Type B pancreatic cell (in vitro differentiated cells): ENCODE measurements at places on chromosomes 5 and 9. TPM values are rescaled to one million over a fixed set of nuclear protein-coding genes. Genes with fewer than 3 reads are reported as not detected.

DNA sequence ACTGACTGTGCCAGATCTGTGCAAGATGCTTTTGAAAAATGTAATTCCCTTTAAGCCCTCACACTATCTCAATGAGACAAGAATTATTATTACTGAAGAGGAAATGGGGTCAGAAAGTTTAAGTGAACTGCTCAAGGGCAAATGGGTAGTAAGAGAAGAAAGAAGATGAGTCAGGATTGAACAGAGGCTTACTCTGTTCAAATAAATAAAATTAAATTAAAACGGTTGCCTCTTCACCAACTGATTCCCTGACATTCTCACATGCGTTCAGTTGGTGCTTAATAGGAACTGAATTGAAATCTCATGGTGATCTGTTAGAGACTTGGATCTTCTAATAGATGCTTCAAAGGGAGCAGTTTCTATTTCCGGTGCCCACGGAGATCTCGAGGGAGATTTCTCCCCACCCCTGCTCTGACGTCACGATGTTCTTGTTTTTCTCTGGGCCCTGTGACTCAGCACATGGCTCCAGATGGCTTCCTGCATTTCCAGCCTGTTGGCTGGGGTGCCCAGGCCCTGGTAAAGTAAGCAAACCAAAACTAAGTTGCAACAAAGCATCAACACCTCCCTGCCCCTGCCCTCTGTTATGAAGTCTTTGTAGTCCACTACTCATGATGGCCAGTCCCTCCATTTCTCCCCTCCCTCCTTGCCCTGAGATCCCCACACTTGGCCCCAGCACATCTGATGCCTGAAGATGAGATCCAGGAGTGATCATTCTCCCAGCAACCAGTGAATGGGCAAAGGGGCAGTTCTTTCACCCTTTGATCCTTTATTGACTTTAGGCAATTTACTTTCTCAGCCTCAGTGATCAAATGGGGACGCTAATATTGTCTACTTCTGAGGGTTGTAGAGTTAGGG is 106.1 kb upstream of the CPEB4 start:
- H3K27me3 ChIP-seq = no peaks in the 10 kb centered on the region
- H3K36me3 ChIP-seq = no peaks in the 10 kb centered on the region
- H3K27ac ChIP-seq = peak overlapping the region; percentile 78
- peak overlapping the region; percentile 10 for H3K4me3 ChIP-seq

DNA sequence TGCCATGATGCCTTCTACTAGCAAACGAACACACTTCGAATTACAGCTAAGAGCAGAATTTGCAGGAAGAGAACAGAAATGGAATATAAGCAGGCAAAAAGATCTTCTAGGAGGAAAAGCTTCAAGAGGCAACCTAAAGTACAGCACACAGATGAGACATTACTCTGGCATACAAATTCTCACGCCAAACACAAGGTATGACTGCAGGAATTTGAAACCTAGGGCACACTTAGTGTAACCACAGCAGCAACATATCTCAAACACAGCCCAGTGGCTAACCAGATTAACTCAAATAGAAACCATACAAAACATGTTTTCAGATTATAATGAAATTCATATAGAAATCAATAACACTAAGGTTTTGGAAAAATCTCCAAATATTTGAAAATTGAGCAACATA is 481.0 kb upstream of the RGMB start:
- H3K4me3 ChIP-seq = no peak overlapping the region
- no peaks in the 10 kb centered on the region for H3K27me3 ChIP-seq
- H3K36me3 ChIP-seq = no peaks in the 10 kb centered on the region
- no peak overlapping the region for H3K27ac ChIP-seq

- no peak overlapping the region for H3K4me3 ChIP-seq
- H3K36me3 ChIP-seq = no peaks in the 10 kb centered on the region
- no peaks in the 10 kb centered on the region for H3K4me1 ChIP-seq
- no peaks in the 10 kb centered on the region for H3K27me3 ChIP-seq
Measured at GRCh38 chr9:22037954-22038690, 29.0 kb upstream of the CDKN2B start.

DNA sequence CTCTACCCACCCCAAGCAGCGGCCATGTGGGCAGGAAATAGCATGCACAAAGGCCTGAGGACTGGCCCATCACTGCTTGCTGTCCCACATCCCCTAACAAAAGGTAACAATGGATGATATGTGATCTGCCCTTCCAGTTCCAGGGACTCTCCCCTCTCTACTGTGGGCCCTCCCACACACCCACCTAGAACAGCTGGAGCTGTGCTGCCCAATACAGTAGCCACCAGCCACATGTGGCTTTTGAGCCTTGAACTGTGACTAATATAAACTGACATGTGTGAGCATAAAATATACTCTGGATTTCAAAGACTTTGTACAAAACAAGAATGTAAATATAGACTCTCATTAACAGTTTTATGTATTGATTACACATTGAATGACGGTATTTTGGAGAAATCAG is 78.1 kb downstream of the C5orf15 start:
- H3K36me3 ChIP-seq = no peaks in the 10 kb centered on the region
- no peak overlapping the region for H3K27ac ChIP-seq
- H3K4me3 ChIP-seq = no peak overlapping the region
- no peak for DNase-seq
- H3K4me1 ChIP-seq = peaks cover 31% of the 10 kb centered on the region

DNA sequence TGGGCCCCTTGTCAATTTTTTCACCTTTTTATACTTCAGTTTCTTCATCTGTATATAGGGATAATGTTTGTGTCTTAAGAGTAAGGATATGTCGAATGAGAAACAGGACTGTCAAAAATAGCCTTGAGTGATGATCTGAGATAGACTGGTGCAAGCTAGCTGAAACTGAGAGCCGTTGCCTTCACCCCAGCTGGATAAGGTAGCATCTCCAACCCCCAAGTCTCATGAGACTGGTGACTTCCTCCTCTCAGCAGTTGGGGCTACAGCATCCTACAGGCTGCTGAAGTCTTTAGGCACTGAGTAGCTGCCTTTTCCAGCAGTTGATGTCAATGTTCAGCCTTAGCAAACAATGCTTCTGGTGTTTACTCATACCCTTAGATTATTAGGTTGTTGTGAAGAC is 330.2 kb downstream of the OSTF1 start:
- H3K27me3 ChIP-seq = peaks cover 5% of the 10 kb centered on the region
- DNase-seq = no peak
- H3K4me1 ChIP-seq = peaks cover 16% of the 10 kb centered on the region
- no peaks in the 10 kb centered on the region for H3K36me3 ChIP-seq
- no peak overlapping the region for H3K27ac ChIP-seq

DNA sequence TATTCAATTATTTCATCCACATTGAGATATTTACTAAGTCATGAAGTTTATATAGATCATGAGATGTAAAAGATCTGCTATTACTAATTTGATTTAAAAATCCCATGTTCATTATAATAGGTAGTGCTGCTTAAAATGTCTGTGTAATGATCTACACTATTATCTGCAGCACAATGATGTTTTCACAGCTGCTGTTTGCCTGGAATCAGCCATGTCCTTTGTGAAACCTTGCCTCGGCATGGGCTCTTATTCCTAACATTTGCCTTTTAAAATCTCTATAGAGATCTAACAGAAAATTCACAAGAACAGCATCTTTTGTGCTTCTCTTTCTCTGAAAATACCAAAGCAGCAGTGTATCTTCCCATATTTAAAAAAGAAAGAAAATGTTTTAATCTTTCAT is 444.6 kb downstream of the PTPRD start:
- no peaks in the 10 kb centered on the region for H3K27me3 ChIP-seq
- no peak overlapping the region for H3K27ac ChIP-seq
- no peak for DNase-seq
- H3K4me1 ChIP-seq = no peaks in the 10 kb centered on the region

- no peaks in the 10 kb centered on the region for H3K36me3 ChIP-seq
- DNase-seq = no peak
Measured at GRCh38 chr5:127024821-127025220, 5.5 kb downstream of the MARCHF3 start.

DNA sequence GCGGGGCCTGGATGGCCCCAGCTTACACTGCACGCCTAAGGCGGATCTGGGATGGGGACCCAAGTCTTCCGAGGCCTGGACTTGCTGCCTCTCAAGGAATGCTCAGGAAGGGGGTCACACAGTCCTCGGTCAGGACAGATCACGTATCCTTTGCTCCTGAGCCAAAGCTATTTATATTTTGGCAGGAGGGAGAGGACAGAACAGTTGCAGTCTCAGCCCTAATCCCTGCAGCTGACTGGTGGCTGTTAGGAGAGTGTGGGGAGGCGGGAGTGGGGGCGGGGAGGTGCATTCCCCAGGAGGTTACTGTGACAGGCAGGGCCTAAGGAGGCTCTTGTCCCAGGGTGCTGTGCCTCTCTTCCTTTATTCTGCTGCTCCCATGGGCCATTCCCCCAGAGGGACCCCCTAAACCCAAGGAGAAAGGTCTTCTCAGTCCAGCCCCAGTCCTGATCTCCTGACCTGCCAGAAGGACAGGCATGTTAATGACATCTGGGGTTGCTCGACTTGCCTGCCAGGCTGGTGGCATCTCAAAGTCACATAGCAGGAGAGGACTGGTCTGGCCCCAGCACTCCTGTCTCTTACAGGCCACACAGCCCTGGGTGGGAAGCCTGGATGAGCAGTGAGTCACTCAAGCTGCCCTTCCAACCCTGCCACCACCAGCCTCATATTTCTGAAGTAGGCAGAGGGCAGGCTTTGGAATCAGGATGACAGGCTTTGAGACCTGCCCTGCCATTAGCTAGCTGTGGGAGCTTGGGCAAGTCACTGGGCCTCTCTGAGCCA is 51.9 kb downstream of the COL27A1 start:
- no peak for DNase-seq
- H3K27me3 ChIP-seq = no peaks in the 10 kb centered on the region
- no peak overlapping the region for H3K4me3 ChIP-seq

GRCh38 chr5:59436364-59437148 is 457.0 kb downstream of the PDE4D start:
- H3K27me3 ChIP-seq = no peaks in the 10 kb centered on the region
- H3K36me3 ChIP-seq = no peaks in the 10 kb centered on the region
- H3K4me1 ChIP-seq = no peaks in the 10 kb centered on the region
- DNase-seq = no peak

DNA sequence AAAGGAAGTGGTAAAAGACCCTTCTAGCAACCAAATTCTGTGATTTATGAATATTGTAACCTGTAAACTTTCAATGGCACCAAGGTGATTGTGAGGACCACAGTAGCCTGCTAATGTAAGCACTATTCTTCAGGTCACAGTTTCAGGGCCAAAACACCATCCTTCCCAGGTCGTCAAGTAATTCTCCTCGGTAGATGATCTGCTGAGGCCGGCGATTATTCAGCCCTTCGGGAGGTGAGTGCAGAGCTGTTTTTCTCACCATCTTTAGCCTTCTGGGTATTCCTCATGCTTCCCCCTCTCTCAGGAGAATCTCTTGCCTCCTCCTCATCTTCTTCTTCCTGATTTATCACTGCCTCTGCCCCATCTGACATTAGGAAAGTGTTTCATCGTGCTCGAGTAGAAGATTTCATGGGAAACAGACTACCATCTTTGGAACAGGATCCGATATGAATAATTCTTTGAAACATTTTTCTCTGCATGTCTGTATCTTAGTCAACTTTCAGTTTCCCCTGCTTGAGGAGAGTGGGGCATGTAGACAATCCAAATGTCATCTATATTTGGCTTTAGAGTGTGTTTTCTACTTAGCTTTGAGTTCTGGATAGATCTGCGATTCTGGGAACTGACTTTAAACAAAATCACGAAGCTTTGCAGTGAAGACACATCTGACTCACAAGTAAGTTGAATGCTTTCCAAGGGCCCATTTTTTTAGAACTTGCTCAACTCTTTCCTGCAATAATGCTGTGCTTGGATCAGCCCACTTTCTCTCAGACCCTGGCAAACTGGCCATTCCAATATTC is 173.9 kb downstream of the AOPEP start:
- H3K27ac ChIP-seq = no peak overlapping the region
- no peak overlapping the region for H3K4me3 ChIP-seq
- H3K27me3 ChIP-seq = no peaks in the 10 kb centered on the region
- peaks cover 41% of the 10 kb centered on the region for H3K4me1 ChIP-seq
- no peak for DNase-seq

DNA sequence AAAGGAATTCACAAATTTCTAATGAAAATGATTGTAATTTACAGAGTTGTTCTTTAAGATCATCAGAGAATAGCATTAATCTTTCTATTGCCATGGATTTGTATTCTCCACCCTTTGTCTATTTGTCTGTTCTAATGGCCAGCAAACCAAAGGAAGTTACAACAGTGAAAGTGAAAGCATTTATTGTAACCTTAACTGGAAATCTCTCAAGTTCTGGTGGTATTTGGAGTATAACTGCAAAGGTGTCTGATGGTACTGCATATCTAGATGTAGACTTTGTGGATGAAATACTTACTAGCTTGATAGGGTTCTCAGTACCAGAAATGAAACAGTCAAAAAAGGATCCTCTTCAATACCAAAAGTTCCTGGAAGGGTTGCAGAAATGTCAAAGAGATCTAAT is 21.7 kb downstream of the RMI1 start:
- peaks cover 18% of the 10 kb centered on the region for H3K36me3 ChIP-seq
- no peak overlapping the region for H3K27ac ChIP-seq
- H3K4me3 ChIP-seq = no peak overlapping the region
- no peaks in the 10 kb centered on the region for H3K27me3 ChIP-seq

DNA sequence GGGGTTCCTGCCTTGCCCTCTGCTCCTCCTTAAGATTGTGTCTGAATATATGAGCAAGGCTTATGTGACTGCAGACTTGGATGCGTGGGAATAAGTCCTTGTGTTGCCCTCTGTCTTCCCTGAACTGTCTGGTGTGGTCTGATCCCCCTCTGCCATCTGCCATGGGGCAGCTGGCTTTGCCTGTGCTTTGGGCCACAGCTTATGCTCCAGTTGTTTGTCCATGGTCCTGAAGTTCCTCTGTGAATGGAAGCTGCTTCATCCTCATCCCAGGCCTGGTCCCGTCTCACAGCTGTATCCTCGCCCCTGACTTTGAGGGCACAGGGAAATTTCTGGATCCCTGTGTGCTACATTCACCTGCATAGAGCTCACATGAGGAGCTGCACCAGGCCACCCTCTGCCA is 14.7 kb downstream of the IL31RA start:
- H3K27me3 ChIP-seq = no peaks in the 10 kb centered on the region
- no peak overlapping the region for H3K4me3 ChIP-seq
- DNase-seq = no peak
- no peaks in the 10 kb centered on the region for H3K36me3 ChIP-seq

DNA sequence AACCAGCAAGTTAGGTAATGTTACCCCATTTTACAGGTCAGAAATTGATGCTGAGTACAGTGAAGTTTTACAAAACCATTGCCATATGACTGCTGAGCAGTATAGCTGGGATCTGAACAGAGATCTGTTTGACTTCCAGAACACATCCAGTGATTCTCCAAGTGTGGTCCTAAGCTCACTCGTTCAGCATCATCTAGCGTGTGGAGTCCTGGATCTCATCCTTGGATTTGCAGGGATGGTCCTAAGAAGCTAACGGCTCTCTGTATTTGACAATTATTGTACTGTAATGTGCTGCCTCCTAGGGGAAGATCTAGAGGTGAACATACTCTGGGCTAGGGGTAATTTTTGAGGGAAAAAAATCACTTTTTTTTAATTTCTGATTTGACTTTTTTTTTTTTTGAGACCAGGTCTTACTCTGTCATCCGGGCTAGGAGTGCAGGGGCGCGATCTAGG is 1.4 kb downstream of the SLC26A2 start:
- no peaks in the 10 kb centered on the region for H3K27me3 ChIP-seq
- peak overlapping the region; percentile 95 for H3K4me3 ChIP-seq
- no peak overlapping the region for H3K27ac ChIP-seq

The ABCA1 gene
- 16.2 and 20.8 TPM in 2 replicates for total RNA-seq

The GAS1 gene
- total RNA-seq = 16.0 and 120 TPM in 2 replicates

The DCTN3 gene
- total RNA-seq = 81.6 and 93.4 TPM in 2 replicates

The C5orf52 gene
- total RNA-seq = not detected in 2 replicates

The WDR31 gene
- 5.0 and 6.7 TPM in 2 replicates for total RNA-seq

The GMCL2 gene
- total RNA-seq = not detected in 2 replicates

The FAM163B gene
- total RNA-seq = not detected in 2 replicates

The EIF4E1B gene
- not detected in 2 replicates for total RNA-seq

The GRXCR2 gene
- 0.24 TPM in 1 of 2 replicates, not detected in the other for total RNA-seq

The PLAC8L1 gene
- 0.95 and 2.4 TPM in 2 replicates for total RNA-seq
